ENCODE measurements at places on chromosomes 6 and 20.

- no peak for DNase-seq
Measured at GRCh38 chr6:53585208-53585900, 40.5 kb upstream of the GCLC start.

- DNase-seq, result no peak
Measured at GRCh38 chr20:37571033-37571432, 43.4 kb upstream of the BLCAP start.

DNA sequence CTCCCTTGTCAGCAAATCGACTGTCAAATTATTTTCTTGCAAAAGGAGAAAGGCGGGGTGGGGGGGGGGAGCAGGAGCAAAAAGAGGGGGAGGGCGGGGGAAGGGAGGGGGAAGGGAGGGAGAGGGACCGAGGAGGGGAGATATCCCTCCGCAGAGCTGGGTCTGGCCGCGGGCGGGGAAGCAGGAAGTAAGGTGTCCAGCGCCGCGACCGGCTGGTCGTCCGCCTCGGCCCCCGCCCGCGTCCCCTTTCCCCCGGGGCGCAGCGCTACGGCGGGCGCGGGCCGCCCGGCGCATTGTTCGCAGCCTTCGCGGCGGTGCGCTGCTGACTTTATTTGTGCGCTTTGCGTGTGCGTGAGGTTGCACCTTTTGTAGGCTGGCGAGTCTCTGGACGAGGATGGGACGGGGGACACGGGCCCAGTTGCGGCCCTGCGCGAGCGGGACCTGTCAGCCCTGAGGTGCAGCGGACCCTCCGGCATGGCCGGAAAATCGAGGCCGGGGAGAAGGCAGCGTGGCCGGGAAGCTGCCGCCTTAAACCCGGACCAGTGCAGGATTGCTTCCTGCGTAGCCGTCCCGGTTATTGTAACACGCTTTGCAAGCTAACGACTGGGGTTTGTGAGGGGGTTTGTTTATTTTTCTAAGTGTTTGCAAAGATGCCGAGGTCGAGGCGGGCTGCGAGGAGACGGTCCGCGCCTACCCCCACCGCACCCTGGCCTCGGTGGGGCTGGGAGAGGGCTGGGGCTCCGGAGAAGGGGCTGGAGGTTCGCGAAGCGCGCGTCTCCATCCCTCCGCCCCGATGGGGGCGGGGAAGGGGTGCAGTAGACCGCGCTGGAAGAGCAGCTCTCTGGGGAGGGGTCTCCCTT is 675 bp upstream of the TRERF1 start:
- DNase-seq, result no peak

- no peak for DNase-seq
Measured at GRCh38 chr6:56357616-56358373, 110.4 kb upstream of the COL21A1 start.

DNA sequence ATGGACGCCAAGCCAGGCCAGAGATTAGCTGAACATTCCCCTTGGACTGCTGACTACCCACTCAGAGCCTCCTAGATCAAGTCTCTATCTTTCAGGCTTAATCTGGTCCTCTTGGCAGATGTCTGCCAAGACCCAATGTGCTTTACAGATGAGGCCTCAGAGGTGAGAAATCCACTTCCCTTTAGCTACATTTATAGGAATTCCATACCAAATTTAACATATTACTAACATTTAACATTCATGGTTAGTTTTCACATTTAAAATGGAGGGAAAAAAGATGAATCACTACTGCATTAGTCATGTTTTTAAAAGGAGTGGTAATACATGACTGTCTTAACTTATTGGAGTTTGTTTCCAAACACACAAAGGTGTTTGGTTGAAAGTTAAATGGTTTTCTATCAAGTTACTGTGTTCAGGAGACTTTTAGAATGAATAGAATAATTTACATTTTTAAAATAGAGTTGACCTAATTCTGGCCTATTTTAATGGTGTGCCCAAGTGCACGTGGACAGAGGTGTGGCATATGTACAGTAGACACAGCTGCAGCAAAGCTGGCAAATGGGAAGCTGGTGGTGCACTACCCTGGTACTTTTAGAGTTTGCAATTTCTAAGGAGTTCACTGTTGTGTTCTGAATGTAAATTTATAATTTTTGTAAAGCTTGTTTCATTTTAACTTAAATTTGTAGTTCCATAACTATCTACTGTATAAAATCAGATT is 41.9 kb upstream of the CALHM6 start:
- no peak for DNase-seq

GRCh38 chr6:43997345-43997677 is 129.9 kb downstream of the MRPL14 start:
- DNase-seq, result no peak

Measured in stimulated activated CD8-positive, alpha-beta memory T cell treated with anti-CD3 and anti-CD28 coated beads, Interleukin-7, amount 100 ng/mL, for 1 hour (primary cell).